ENCODE measurements at places on chromosomes 16 and 17.

DNA sequence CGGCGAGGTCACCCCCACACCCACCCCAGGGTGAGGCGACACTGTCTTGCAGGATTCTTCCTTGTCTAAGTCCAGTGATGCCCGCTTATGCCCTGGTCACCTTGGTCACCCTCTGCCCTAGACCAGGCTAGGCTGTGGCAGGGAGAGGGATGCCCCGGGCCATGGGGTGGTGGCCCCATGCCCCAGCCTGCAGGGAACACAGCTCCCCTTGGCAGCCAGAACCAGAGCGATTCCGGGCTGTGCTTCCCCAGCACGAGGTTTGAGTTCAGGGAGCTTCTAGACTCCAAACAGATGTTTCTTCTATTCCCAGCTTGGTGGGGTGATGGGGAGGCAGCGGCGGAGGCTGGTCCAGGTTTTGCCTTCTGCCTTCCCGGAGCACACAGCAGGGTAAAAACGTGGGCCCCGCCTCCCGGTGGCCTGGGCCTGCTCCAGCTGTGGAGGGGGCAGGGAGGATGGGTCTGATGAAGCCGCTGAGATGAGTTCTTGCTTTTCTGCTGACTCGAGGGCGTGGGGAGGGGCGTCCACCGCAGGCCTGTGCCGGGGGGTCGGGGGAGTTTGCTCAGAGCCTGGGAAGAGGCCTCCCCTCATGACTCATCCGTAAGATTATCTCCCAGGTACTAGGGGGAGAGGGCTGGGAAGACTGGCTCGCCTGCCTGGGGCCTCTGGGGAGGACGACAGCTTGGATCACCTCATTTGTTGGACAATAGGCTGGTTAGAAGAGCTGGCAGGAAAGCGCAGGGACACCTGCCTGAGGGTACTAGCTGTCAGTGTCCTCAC, 15.4 kb downstream of the SMTNL2 start:
- DNase-seq = no peak

DNA sequence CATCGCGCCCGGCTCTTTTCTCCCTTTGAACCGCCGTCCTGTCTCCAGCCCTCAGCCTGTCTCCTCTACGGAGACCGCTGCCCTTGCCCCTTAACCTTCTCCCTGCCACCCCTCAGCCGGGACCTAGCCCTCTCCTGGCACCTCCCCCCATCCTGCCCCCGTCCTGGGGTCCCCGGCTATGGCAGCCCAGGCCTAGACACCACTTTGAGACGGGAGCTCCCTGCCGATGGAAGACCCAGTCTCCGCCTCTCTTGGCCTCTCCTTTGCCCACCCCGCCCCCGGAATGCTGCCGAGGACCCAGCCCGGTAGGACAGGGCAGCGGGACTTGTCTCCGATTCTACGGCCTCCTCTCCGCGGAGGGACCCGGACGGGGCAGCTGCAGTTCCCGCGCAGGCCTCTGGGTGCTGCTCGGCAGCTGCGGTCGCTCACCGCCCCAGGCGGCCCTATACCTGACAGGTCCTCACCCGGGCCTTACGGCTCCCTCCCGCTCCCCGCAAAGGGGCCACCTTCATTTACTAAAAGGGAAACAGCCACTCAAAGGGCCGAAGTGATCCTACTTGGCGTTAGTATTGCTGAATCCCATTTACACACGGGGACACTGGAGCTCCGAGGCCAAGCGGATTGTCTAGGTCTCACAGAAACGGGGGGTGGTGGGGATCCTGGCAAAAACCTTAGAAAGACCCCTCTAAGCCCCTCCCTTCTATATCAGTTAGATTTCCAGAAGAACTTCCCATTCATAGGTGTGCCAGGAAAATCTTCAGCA, 32.6 kb upstream of the TAC4 start:
- DNase-seq = peak; percentile 78

GRCh38 chr16:14668556-14669223, 25.4 kb downstream of the PLA2G10 start:
- no peak for DNase-seq

- DNase-seq = no peak
Observed at GRCh38 chr17:67027031-67027628, 17.2 kb upstream of the CACNG1 start.

- no peak for DNase-seq
Observed at GRCh38 chr17:31680126-31680525, 178.9 kb downstream of the COPRS start.

DNA sequence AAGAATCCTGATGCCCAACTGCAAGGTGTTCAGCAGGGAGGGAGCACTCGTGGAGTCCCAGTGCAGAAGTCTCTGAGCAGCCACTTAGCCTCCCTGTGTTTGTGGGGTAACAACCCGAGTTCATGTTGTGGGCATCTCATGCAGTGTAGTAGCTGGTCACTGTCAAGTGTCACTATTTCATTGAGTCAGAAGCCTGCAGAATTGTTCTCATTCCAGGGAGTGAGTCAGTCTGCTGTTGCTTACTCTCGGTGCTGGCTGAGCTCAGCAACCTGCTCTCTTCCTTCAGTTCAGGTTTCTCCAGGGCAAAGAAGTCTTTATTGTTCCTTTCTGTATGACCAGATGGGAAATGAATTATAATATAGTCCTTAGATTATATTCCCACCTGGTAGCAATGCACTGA, 24.1 kb downstream of the HMOX2 start:
- DNase-seq = no peak

DNA sequence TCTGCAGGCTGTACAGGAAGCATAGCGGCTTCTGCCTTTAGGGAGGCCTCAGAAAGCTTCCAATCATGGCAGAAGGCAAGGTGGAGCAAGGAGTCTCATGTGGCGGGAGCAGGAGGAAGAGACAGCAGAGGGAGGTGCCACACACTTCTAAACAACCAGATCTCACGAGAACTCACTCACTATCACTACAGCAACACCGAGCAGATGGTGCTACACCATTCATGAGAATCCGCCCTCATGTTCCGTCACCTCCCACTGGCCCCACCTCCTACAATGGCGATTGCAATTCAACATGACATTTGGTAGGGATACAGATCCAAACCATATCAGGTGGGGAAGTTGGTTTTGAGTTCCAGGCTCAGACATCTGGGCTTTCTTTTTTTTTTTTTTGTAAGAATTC, 31.9 kb upstream of the NUDT7 start:
- DNase-seq = no peak

- DNase-seq = no peak
Observed at GRCh38 chr17:76635039-76635438, 8.5 kb downstream of the ST6GALNAC1 start.

DNA sequence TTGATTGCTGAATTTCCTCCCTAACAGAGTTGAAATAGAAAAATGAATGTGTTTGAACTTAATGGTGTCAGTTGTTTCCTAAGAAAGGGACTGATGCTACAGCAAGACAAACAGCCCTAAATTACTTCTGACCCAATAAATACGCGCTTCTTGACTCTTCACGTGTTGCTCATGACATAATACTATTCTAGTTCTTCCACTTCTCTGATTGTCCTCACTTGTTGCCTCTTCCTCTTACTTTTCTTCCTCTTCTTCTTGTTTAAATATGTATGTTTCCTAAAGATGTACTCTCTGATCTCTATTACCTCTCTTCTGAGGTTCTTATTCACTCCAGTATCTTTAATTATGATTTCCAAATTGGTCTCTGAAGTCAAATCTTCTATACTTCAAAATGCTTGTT, 32.4 kb downstream of the RNF43 start:
- no peak for DNase-seq

DNA sequence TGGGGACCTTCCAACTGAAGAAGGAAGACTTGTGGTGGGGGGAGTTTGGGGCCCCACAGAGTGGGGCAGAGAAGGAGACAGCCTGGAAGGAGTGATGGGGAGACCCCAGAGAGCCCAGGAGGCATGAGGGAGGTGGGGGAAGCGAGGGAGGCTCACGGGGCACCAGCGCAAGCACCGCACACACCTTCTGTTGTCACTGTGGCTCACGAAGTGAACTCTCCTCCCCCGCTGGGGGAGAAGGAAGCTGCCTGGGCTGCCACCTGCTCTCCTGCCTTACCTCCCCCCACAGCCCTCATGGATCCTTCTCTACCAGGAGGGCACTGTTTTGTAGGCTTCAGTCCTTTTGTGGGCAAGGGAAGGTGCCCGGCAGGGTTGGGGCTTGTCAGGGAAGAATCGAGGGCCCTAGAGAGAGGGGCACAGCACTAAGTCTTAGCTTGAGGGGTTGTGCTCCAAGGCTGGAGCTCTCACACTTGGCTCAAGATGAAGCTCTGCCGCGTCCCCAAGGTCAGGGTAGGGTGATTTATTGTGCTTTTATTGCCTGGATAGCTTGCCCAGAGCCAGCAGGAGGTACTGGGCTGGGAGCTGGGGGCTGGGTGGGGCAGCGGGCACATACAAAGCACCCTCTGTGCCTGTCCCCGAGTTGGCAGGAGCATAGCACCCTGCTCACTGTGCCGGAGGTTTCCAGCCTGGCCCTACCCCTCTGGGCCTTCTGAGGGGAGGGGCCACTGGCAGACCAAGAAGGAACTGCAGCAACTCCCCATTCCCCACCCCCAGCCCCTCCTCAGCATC, 4.6 kb upstream of the STARD3 start:
- DNase-seq = no peak

GRCh38 chr17:1137465-1137894, 42.3 kb downstream of the ABR start:
- DNase-seq = no peak

DNA sequence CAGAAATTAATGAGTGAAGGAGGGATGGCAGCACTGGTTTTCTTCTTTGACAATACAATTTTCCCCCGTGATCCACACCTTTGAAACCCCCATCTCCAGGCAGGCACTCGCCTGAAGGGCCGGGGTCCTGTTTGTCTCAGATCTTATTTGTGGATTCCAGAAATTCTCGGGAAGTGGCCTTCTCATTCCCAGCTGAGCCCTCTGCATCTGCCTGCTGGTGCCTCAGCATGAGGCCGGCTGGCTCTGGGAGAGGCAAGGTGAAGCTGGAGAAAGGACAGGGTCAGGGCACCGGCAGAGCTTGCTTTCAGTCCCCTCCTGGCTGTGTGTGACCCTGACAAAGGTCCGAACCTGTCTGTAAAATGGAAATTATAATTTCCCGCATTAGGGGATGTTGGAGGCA, 35.8 kb upstream of the C1QL1 start:
- DNase-seq = no peak

- no peak for DNase-seq
Observed at GRCh38 chr17:10243883-10244844, 45.8 kb upstream of the GAS7 start.

GRCh38 chr16:79047337-79047736, 553.2 kb downstream of the MAF start:
- no peak for DNase-seq

DNA sequence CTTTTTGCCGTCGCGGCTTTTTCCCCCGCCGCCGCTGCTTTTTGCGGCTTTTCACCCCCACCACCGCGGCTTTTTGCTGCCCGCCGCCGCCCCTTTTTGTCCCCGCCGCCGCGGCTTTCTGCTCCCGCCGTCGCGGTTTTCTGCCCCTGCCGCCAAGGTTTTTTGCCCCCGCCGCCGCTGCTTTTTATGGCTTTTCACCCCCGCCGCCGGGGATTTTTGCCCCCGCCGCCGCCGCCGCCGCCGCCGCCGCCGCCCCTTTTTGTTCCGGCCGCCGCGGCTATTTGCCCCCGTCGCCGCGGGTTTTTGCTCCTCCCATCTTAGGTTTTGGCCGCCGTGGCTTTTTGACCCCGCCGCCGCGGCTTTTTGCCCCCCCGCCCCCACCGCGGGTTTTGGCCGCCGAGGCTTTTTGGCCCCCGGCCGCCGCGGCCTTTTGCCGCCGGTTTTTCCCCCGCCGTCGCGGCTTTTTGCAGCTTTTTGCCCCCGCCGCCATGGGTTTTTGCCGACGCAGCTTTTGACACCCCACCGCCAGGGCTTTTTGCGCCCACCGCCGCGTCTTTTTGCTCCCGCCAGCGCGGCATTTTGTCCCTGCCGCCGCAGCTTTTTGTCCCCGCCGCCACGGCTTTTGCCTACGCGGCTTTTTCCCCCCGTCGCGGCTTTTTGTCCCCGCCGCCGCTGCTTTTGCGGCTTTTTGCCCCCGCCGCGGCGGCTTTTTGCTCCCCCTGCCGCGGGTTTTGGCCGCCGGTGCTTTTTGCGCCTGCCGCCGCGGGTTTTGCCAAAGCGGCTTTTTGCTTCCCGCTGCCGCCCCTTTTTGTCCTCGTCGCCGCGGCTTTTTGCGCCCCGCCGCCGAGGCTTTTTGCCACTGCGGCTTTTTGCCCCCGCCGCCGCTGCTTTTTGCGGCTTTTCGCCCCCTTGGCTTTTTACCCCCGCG, 519.4 kb upstream of the WSB1 start:
- no peak for DNase-seq

- DNase-seq = no peak
Observed at GRCh38 chr17:32621612-32622312, 135.0 kb downstream of the CDK5R1 start.

DNA sequence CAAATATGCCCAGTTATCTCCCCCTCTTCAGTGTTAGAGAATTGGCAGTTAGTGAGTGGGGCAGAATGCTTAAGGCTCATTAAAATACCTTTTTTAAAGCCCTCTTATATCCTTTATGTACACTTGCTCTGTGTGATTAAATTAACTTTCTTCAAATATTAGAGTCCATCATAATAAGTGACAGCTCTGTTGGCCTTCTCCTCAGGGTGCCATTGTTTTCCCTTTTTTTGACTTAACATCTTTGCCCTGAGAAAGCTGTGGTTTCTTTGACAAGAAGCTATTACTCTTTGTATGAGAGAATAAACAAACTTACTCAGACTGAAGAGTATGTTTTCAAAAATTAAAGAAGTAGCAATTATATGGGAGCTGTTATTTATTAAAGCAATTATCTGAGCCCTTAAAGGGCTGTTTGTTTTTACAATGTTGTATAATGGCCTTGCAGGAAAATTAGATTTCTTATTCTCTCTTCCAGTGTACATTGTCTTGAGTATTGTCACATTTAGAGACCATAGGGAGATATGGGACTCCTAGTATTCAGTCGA, 13.4 kb downstream of the RBBP6 start:
- DNase-seq = no peak

DNA sequence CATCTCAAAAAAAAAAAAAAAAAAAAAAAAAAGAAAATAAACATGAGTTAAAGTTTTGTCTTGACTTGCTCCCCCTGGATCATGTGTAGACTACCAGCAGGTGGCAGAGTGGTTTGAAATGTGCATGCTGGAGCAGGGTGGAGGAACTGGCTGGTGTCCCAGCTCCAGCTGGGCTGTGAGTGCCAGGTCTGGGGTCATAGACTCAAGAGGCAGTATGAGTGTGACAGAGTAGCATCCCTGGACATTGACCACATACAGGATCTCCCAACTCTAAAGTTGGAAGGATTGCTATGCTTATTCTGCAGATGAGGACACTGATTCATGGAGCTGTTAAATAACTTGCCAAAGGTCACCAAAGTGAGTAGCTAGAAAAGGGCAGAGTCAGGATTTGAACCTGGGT, 198.0 kb upstream of the MPHOSPH6 start:
- DNase-seq = no peak

DNA sequence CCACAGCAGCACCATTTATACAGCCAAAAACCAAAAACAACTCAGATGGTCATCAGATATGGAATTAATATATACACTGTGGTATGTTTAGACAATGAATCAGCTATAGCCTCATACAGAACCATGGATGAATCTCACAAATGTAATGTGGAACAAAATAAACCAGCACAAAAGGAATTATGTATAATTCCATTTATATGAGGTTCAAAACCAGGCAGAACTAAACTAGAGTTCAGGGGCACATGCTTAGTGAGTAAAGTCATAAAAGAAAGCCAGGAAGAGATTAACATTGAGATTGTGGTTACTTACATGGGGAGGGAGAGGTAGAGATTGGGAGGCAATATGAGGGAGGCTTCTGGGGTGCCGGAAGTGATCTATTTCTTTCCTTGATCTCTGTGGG, 231.1 kb downstream of the COPRS start:
- no peak for DNase-seq
